ENCODE measurements at places on chromosomes 5 and 9.
A peak's percentile ranks its signal among the peaks of the same experiment; 100 is the strongest.

- DNase-seq, result no peak
Observed at GRCh38 chr5:115766608-115767007, 49.9 kb downstream of the CDO1 start.

GRCh38 chr9:135769489-135770202, 67.7 kb downstream of the KCNT1 start:
- DNase-seq, result no peak

- DNase-seq, result no peak
Observed at GRCh38 chr9:7273575-7273974, 515.8 kb downstream of the KDM4C start.

GRCh38 chr5:67319935-67320725, 123.5 kb upstream of the CD180 start:
- DNase-seq, result peak; percentile 10

GRCh38 chr5:89200899-89201298, 317.9 kb upstream of the MEF2C start:
- DNase-seq, result no peak

GRCh38 chr5:41403846-41404245, 106.6 kb downstream of the PLCXD3 start:
- DNase-seq, result no peak

DNA sequence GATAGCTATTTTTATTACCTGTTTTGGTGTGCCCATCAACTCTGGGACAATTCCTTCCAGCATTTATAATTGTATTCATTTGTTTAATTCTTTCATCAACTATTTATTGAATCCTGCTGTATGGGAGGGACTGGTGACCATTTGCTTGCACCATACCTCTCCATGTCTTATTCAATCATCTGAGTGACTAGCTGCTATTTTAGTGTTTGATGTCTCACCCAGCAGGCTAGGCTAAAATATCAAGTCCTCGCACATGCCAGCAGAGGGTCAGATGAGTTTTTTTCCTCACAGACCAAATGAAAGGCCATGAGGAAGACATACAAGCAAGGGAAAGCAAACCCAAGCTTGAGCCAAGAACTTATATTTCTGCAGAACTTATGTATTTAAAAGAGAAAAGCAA, 63.9 kb downstream of the CETN3 start:
- DNase-seq, result no peak

Data from kidney glomerular epithelial cell (primary cell).